HFF-Myc (cell line): ENCODE measurements at places on chromosomes 1 and 21.
A peak's percentile ranks its signal among the peaks of the same experiment; 100 is the strongest.

GRCh38 chr1:230825761-230826160 lies 42.6 kb downstream of the C1orf198 start:
- no peak for DNase-seq

- no peak for DNase-seq
Observed at GRCh38 chr1:106921186-106921585, 135.3 kb upstream of the PRMT6 start.

- peak; percentile 36 for DNase-seq
Observed at GRCh38 chr1:81800695-81801650, at the start of gene ADGRL2. Gene ADGRL2, plus strand, starts transcription at chr1:81800934. Its CDS starts 36,051 bp downstream, at chr1:81836985.

DNA sequence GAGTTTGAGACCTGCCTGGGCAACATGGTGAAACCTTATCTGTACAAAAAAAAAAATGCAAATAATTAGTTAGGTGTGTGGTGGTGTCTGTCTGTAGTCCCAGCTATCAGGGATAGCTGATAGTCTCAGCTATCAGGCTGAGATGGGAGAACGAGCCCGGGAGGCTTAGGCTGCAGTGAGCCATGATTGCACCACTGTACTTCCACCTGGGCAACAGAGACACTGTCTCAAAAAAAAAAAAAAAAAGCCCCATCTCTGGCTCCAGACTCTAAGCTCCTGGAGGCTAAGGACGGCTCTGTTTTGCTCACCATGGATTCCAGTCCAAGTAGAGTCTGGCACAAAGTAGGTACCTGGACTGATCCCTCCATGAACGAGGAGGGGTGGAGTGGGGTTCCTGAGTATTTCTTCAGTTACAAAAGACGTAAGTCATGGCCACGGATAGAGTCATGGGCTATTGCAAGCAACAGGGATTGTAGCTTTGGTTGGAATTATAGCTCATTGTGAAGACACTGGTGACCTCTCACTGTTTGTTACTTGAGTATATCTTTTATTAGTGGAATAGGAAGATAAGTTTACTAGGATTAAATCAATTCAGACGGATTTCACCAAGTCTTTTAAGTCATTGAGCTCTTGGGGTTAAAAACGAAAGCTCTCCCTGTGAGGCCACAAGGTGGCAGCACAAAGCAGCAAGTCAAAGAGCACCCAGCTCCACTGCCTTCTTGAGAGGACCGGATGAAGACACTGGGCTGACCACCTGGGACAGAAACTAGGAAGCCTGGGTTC lies 35.6 kb upstream of the TMEM61 start:
- DNase-seq, result peak; percentile 45

GRCh38 chr21:22961258-22961657 lies 1963.0 kb downstream of the NCAM2 start:
- DNase-seq, result no peak

DNA sequence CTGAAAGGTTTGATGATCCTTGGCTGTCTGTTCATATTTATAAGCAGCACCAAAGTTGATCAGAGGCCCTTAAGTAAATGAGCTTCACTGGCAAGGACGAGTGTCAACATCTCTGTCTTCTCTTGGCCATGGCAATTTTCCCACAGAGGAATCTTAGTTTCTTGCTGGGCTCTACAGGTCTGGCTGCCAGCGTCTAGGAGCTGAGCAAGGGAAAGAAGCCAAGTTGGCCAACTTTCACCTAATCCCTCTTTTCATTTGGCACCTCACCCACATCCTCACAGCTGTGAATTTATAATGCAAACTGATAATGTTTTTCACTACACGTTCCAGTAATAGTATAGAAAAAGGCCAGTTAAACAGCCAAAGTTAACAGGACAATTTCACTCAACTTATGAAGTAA lies 99.0 kb upstream of the LBR start:
- DNase-seq, result no peak

GRCh38 chr1:105914403-105914802 lies 1142.1 kb upstream of the PRMT6 start:
- DNase-seq, result no peak

DNA sequence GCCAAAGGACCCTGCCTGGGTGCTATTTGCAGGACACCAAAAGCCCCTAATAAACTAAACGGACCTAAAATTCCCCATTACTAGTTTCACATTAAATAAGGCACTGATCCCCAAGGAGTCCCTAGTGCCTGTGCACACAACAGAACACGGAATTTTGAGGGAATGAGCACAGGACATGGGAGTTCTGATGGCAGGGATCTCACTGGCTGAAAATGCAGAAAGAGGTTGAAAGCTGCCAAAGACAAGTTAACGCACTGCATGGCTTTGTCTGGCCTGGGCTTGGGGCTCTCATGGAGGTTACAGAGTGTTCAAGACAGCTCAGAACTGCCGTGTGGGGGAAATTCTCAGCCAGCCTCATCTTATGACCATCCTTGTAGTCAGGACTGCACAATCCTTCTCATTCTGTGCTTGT lies 15.6 kb upstream of the ATP1B1 start:
- no peak for DNase-seq

GRCh38 chr1:222711319-222712252 lies 705 bp downstream of the AIDA start:
- DNase-seq, result peak; percentile 40

DNA sequence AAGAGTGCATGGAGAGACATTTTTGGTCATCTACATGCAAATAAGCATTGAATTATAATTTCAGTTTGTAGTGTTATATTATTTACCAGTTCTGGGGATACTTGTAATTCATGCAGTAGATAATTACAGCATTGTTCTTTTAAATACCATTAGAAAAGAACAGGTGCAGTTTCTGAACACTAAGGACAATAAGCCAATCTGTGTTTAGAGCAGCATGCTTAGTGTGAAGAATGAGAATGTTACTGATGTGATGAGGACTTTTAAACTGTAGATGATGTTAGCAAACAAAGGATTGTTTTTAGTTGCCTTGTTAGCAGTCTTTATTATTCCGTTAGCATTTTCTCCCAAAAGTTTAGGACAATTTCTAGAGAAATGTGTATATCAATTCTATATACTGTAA lies 348.3 kb downstream of the BRINP3 start:
- DNase-seq, result no peak

DNA sequence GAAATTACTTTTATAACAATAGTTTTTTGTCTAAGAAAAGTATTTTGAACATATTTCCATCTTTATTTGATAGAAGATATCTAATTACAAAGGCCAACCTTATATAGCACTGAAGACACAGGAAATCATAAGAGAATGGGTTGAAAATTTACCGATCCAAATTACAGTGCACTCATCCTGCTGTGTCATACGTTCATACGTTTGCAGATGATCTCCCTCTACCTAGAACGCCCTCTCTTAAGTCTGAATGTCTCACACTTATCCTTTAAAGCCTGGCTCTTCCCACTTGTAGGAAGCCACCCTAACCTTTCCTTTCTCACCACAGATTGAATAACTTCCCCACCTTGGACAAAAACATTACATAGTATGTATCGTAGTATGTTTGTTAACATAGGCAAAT lies 9.3 kb downstream of the ASH1L start:
- no peak for DNase-seq

DNA sequence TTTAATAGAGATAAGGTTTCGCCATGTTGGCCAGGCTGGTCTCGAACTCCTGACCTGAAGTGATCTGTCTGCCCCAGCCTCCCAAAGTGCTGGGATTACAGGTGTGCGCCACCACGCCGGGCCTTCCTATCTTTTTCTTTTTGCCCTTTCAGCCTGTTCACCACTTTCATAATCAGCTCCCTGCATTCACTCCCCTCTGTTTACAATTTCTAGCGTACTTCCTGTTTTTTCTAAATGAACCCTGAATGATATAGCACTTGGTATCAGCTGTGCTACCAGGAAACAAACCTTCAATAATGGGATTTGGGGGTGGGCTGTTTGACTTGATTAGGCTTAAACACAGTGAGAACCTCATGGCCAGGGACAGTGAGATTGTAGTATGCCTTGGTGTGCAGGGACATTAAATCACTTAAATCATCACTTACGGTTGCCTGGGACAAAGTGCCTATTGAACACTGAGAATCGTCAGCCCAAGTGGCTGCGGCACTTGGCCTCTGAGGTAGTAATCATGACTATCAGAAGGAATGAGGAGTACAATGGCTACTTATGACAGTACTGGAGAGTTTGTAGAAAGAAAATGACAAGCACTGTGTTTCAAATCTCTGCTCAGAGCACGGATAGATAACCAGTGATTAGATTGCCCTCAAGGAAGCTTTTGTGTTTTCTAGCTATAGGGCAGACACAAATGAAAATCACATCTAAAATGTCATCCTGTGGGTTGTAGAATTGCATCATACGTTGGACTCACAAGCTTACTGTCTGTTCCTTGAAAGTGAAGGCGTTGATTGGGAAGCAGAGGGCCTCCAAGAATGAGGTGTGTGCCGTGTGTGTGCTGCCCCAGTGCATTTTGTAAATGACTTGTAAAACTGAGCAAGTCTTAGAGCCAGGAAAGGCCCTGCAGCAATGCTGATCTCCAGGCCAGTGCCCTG lies 661.8 kb downstream of the MATN1 start:
- DNase-seq, result no peak

GRCh38 chr1:217134857-217135568 lies 411.8 kb upstream of the ESRRG start:
- no peak for DNase-seq

DNA sequence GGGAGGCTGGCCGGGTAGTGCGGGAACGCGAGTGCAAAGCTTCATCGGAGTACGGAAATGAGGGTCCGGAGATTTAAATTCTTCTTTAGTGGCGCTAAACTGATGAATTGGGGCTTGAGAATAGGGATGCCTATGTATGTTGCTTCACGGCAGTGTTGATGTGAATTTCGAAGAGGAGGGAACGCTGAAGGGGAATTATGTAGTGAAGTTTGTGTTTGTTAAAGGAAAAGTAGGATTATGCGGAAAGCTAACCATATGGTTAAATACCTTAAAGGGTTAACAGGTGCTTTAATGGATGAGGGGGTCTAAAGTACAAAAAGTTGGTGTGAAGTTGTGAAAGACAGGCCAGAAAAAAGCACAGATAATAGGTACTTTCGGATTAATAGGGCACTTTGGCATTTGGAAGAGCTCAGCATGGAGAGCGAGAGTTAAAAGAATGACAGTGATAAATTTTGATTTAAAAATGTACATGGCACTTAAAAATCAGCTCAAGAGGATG lies 1.4 kb downstream of the HS2ST1 start:
- DNase-seq, result no peak

DNA sequence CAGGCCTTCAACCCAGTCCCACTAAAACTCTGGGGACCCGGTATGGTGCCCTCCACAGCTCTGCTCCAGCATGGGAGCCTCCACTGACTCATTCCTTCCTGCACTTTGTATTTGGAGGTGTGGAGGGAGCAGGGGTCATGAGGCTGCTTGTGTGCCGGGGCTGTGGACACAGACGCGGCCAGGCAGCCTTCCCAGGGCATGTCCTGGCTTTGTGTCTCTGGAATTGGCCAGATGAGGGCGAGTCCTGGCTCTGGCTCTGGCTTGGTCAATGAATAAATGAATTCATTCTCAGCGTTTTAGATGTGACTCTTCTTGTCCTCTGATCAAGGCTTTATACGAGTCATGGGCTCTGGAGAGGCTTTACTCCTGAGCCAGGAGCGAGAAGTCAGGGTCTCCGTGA lies 19.1 kb downstream of the AJAP1 start:
- DNase-seq, result no peak

DNA sequence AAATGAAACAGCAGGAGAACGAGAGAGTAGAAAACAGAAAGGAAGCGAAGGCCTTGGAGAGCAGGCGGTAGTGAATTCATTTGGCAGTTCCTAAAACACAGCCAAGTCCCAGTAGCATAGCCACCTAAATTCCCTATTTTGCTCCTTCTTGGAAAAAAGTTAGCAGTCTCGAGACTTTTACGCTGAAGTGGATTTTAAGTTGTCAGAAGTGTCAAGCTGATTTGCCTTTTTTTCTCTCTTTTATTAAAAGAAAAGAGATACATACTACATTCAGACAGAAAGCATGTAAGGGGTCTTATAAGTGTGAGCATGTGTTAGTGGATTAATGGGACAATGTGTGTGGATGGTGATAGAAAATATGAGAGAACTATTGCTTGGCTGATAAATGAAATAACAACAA lies 19.2 kb downstream of the NFIA start:
- DNase-seq, result no peak

GRCh38 chr1:69492286-69492685 lies 75.4 kb upstream of the LRRC7 start:
- no peak for DNase-seq

DNA sequence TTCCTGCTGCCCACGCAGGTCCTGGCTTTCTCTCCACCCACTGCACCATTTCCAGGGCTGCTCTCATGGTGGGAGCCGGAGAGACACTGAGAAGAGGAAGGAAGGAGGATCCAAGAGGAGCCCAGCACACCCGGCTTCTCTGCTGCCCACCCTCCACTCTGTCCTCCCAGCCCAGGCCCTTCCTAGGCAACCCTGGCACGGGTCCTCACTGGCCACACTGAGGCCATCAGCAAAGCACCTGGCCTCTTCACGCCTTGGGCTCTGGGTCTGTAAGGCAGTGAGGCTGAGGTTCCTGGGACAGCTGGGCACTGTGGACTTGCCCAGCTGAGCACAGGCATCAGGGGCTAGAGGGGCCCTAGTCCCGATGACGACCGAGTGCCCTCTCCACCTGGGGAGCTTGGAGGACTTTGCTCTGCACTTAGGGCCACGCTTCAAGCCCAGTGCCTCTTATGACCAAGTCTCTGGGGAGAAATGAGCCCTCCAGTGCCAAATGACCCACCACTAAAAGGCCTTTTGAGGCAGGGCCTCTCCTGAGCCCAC lies 43.1 kb downstream of the PDE9A start:
- no peak for DNase-seq

DNA sequence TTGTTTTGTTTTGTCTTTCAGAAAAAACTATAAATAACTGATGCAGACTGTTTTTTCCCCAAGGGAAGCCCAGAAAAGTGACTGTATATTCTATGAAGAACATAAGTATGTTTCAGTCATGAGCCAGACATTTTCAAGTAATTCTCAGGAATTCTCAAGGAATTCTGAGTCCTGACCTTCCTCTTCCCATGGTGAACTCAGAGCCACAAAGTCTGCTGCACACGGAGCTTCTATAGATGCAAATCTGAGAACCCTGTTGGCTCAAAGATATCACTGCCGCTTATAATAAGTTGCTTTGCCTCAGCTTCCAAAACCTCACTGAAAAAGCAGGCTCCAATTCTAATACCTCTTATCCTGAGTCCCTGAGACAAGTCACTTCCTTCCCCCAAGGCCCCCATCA lies 418.5 kb upstream of the RUNX1 start:
- DNase-seq, result no peak

- DNase-seq, result peak; percentile 48
Observed at GRCh38 chr1:30778154-30778978, 20.8 kb upstream of the LAPTM5 start.

DNA sequence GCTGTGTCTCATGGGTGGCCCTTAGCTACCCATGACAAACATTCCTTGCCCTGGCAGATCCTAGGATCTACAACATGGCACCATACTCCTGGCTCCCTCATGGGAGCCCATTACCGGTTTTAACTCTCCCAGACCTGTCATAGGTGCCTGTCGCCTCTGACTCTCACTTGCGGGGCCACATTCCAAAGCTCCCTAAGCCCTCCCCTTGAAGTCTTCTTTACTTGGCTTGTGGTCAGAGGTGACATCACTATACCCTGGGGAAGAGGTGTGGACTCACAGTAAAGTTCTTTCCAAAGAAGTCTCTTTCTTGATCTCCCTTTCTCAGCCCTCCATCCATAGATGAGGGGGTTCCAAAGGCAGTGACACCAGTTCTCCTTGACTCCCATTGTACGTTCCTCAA lies 5.4 kb upstream of the SLAMF9 start:
- DNase-seq, result no peak
